ENCODE measurements at places on chromosomes 3 and 15.

DNA sequence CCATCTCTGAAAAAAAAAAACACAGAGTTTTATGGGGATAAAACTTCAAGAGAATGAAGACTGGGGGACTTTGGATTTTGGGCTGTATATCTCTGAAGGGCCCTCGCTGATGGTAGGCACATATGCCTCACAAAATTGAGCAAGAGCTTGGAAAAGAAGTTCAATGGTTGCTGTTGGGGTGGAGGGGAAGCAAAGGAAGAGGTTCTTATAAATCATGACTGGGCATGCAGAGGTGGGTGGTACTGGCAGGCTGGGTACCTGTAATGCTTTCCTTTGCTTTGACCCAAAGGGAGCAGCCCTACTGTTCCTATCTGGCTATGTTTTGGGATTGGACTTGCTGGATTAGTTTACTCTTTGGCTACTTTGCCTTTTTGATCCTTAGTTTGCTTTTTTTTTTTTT is 6.0 kb upstream of the RTP1 start:
- no peak for DNase-seq

DNA sequence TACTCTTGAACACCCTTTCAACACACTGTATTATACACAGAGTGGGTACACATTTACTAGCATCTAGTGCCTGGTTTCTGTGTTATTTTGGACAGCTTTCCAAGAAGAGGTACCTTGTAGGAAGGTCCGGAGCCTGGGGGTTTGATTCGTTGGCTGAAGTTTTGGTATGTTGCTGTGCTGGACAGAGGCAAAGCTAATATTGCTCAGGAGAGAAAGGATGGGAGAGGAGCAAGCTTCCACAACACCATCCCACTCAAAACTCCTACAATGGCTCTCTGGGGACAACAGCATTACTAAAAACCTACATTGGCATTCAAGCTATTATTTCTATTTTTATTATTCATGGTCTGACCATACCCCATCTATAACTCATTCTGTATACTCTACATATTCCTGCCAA is 1.1 kb upstream of the LYSMD2 start:
- no peak for DNase-seq

- no peak for DNase-seq
Measured at GRCh38 chr3:46640927-46641326, 28.6 kb downstream of the FAM240A start.

- no peak for DNase-seq
Measured at GRCh38 chr3:172846103-172846561, 95.6 kb downstream of the ECT2 start.

DNA sequence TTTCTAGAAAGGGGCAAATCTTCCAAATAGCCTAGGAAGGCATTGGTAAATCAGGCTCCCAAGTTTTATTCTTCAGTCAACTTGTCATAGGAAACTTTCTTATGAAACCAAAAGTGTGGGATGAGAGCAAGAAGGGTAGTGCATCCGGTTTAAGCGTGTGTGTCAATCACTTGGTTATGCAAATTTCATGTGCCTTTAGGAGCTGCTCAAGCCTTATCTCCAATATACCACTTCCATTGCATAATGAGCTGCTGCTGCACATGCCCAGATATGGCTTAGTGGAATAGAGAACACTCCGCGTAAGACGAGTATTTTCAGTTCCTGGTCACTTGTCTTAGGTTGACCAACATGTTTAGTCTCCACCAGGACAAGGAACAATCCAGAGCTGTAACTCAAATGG is 242.1 kb downstream of the CBLB start:
- DNase-seq, result no peak

GRCh38 chr15:63236272-63236671 is 41.1 kb upstream of the APH1B start:
- DNase-seq, result no peak

DNA sequence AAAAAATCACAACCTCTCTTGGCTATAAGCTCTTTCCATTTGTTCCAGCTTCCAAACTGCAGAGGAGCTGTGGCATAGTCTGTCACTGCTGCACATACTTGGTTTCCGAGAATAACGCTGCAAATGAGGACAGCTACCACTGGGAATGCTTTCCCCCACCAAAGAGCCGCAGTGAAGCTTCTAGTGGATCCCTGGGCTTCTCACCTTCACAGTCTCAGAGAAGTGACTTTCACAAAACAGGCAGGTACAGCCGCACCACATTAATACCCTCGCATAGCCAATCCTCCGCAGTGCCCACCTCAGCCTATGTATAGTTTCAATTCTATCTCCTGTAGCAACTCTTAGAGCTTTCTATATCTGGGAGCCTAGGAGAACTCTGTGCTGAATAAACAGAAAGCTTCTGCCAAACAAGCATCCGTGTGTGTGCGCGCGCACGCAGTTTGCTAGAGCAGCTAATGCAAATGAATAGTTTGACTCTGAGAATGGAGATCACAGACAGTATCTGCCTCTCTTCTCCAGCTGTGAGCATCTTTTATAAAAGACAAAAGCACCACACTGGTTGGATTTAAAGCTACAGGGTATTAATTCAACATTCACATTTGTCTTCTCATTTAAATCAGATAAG is 81.9 kb upstream of the PLXND1 start:
- DNase-seq, result peak; percentile 47

DNA sequence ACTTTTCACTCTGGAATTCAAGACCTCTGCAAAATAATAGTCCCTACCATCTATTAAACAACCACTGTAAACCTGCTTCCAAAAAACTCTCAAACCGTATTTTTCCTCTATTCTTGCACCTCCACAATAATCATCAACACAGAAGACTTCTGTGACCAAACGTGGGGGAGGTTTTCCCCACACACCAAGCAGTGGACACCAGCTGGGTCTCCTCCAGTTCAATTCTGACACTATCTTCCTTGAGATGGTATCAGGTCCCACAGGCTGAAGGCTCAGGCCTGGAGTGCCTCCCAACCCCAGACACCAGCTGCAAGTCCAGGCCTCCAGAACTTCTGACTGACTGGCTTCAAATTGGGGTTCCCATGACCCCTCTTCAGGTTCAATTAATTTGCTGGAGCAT is 89.6 kb upstream of the RAP2B start:
- DNase-seq, result no peak

GRCh38 chr3:166669781-166670180 is 710.3 kb downstream of the ZBBX start:
- no peak for DNase-seq

DNA sequence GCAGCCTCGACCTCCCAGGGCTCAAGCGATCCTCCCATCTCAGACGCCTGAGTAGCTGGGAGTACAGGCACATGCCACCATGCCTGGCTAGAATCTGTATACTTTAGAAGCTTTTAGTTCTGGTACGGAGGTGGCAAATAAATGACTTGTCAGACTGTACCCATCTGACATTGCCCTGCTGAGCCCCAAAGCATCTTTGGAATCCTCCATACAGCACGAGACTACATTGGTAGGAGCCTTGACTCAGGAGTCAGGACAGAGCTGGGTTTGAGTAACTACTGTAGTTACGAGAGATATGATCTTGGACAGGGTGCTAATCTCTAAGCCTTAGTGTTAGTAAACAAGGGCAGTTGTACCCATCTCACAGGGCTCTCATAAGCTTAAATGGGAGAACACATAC is 67.8 kb upstream of the NPHP3 start:
- DNase-seq, result no peak

DNA sequence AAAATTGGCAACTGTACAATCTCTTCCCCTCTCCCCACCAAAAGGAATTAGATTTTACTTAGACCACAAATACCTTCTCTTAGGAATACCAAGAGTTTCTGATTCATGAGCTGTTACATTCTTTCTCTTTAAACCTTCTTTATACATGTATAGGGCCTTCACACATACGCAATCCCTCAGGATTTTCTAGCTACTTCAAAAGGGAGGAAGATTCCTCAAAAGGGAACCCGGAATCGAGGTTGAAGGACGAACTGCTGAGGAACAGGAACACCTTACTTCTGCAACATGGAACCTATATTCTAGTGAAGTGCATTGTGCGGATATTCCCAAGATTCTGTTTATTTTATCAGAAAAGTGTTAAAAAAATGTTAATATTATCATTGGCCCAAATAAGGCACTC is 52.3 kb downstream of the GABRB3 start:
- DNase-seq, result no peak

DNA sequence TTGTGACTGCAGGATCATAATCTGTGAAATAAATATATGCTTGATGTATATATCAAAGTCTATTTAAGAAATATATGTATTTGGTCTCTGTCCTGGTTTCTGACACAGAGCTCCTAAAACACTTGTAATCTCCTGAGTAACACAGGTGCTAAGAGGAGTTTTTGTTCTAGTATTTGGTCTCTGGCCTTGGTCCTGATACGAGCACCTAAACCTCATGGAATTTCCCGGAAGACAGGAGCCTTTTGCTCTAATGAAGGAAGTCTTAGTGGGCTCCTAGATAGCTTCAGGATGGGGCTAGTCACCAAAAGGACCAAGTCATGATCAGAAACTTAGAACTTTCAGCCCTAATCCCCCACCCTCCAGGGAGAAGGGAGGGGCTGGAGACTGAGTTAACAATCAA is 19.2 kb upstream of the MUSTN1 start:
- DNase-seq, result peak; percentile 71

GRCh38 chr3:14649466-14649865 is 2.1 kb upstream of the CCDC174 start:
- DNase-seq, result no peak

- no peak for DNase-seq
Measured at GRCh38 chr3:102531686-102532085, 96.9 kb downstream of the ZPLD1 start.

GRCh38 chr15:52438047-52438446 is 90.6 kb downstream of the MYO5A start:
- DNase-seq, result no peak

GRCh38 chr15:31328969-31329639 is 2.5 kb downstream of the KLF13 start:
- DNase-seq, result peak; percentile 50

DNA sequence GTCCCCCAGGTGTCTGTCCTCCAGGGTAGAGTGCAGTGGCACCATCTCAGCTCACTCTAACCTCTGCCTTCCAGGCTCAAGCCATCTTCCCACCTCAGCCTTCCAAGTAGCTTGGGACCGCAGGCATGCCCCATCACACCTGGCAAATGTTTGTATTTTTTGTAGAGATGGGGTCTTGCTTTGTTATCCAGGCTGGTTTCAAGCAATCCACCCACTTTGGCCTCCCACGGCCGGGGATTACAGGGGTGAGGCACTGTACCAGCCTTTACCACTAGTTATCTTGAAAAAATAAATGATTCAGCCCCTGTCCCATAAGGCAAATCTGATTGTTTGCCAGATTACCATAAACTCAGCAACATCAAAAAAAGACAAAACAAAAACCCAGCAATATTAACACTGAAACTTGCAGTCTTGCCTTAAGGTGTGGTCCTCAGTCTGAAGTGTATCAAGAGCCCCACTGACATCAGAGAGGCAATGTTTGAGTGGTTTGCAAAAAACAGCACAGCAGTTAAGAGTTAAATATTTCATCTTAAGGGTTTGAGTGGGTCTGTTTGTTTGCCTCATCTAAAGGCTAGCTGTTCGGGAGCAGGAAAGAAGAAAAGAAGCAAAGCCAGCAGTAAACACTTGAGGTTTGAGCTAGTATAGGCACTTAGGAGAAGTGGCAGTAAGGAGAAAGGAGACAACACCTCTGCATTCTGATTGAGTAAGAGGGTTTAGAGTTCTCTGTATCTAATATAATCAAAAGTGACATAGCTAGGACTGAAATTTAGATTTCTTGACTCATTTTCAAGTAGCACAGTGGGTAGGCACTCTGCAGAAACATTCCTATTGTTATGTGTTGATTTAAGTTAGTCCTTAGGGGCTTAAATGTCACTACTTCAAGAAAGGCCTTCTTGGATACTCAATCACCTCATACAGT is 26.3 kb upstream of the EDEM1 start:
- DNase-seq, result no peak

DNA sequence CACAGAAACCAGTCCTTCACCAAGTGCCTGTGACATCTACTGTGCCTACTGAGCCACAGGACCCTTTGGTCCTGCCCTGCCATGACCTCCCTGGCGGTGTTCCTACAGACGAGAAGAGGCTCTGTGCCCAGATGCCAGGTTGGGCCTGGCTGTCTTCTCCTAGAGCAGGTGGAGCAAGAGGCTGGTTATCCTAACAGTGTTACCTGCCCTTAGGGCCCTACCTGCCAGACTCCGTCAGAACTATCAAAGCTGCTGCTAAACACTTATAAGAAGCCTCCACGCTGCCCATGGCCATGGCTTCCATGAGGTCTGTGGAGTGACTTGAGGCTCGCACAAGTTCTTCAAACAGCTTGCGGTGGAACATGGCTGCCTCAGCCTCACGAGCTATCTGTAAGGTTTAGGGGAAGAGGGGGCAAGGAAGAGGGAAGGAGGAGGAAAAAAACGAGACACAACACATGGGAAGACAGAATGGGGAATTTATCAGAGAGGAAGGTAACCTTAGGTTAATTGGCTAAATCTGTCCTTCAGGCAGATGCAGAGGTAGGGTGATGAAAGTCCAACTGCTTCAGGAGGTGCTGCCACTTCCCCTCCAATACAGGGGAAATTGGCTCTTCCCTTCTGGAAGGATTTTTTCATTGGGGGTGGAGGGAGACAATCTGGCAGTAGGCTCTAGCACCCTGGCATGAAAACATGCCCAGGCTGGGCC is 5.4 kb upstream of the GRAMD2A start:
- no peak for DNase-seq

- DNase-seq, result no peak
Measured at GRCh38 chr3:187713504-187713903, 11.1 kb upstream of the RTP2 start.

- no peak for DNase-seq
Measured at GRCh38 chr3:158802409-158803268, 785 bp downstream of the MFSD1 start.

DNA sequence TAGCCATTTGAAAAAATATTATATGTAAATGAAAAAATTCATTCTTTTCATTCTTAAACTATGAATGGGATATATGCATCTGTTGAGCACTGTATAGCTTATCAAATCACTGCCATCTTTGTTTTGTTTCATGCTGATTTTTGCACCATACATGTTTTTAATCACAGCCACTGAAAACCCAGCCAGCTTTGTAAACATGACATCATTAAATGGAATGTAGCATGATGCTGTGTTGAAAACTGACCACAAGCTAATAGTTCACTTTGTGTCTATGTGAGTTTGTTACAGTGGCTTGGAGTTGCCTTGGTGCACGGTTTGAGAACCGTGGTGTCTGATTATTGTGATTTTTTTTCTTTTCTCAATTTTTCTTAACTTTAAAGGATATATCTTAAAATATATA is 75.7 kb downstream of the GMPS start:
- no peak for DNase-seq

DNA sequence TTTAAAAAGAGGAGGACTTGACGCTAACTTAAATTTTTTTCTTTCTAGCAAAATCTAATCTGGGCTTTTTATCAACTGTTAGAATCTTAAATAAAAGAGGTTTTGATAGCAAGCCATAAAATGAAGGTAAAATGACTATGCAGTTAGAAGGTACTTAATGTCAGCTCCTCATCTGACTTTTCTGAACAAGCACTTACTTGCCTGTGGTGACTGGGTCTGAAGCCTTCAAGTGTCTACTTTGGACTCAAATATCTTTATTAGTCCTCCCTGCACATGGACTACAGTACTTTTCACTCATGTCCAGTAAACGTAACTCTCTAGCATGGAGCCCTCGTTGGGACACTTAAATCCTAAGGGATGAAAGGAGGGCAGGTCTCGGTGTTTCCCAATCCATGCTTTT is 135.9 kb downstream of the P2RY1 start:
- no peak for DNase-seq
